Hair follicle dermal papilla cell (primary cell): ENCODE measurements at places on chromosomes 16 and 17. TPM values are rescaled to one million over a fixed set of nuclear protein-coding genes. Genes with fewer than 3 reads are reported as not detected.

The ASIC2 gene
- not detected in 2 replicates for total RNA-seq

The PNMT gene
- total RNA-seq: not detected in 2 replicates

The PMFBP1 gene
- total RNA-seq: 0.61 and 1.1 TPM in 2 replicates

The C16orf46 gene
- total RNA-seq: 0.32 and 0.73 TPM in 2 replicates

The CCDC200 gene
- total RNA-seq: not detected in 2 replicates

The KRT27 gene
- total RNA-seq: not detected in 2 replicates

The FAM117A gene
- total RNA-seq: 2.9 and 3.4 TPM in 2 replicates

The DRC3 gene
- total RNA-seq: 0.73 and 1.6 TPM in 2 replicates

The SLC4A1 gene
- not detected in 2 replicates for total RNA-seq

The FLYWCH1 gene
- total RNA-seq: 33.8 and 34.7 TPM in 2 replicates

The PRR15L gene
- total RNA-seq: not detected in 2 replicates

The WSCD1 gene
- under 0.01 TPM in 1 of 2 replicates, not detected in the other for total RNA-seq

The SPATA32 gene
- total RNA-seq: not detected in 2 replicates

The ADORA2B gene
- 10.4 and 12.6 TPM in 2 replicates for total RNA-seq

The KCNAB3 gene
- 0.49 and 1.6 TPM in 2 replicates for total RNA-seq

The KRTAP9-8 gene
- total RNA-seq: not detected in 2 replicates

The FNDC8 gene
- total RNA-seq: not detected in 2 replicates

The TERB1 gene
- total RNA-seq: 0.12 and 0.16 TPM in 2 replicates
